ENCODE measurements at places on chromosomes 1 and 21.

DNA sequence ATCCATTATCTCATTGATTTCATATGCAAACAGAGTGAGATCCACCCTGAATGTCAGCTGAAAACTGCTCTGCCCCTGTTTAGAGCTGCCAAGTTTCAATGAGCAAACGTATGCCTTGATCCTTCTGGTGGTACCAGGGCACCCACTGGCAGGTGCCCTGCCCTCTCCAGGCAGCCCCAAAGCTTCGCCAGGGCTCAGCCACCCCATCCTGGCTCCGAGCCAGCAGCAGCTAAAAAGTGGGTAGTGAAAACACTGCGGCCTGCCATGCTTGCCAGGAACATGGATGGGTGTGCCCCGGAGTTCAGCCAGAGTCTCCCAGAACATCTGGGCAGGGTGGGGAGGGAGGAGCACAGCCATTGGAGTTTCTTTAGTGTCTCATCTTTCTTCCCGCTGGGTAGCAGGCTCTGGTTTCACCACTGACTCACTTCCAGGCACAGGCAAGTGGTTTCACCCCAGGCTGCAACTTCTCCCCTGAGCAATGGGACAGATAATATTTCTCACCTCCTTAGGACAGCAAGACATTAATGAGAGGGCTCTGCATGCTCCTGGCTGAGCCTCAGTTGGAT lies 8.1 kb upstream of the LMX1A start:
- DNase-seq = peak; percentile 72

- DNase-seq = no peak
These were observed 112.3 kb downstream of the HHAT start for GRCh38 chr1:210441028-210441427.

GRCh38 chr1:19370453-19371170 lies 58.5 kb downstream of the SLC66A1 start:
- no peak for DNase-seq

- no peak for DNase-seq
These were observed 153.2 kb downstream of the NTNG1 start for GRCh38 chr1:107293901-107294613.

DNA sequence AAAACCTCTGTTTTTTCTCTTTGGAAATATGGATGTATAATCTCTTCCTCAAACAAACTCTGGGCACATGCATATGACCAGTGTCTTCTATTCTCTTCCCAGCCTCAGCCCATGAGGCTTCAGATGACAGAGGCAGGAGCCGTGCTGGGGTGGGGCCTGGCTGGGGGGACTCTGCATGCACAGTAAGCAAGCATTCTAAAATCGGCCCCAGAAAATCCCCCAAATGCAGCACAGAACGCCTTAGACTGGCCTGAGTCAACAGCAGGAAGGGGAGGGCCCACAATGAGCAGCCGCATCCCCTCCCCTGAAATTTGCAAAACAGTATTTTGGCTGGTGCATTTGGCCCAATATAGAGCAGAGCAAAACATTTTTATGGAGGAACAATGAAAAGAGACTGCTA lies 47.8 kb downstream of the ITPKB start:
- no peak for DNase-seq

DNA sequence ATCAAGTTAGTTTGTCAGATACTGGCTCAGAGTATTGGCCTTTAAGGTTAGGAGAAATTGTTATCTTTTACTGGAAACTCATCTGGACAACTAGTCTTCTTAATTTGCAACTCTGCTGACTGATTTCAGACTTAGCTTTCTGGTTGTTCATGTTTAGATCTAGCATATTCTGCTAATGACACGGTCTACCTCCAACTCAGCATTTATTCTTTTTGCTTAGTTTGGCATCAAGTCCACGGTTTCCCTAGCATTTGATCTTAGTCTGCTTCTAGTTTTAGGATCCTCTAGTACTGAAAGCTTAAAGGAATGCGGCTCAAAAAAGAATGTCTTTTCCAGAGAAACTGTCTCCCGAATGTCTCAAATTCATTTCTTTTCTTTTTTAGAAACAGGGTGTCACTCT lies 75.6 kb upstream of the SLFNL1 start:
- no peak for DNase-seq

GRCh38 chr21:42096566-42096965 lies 25.4 kb downstream of the UMODL1 start:
- DNase-seq = no peak

DNA sequence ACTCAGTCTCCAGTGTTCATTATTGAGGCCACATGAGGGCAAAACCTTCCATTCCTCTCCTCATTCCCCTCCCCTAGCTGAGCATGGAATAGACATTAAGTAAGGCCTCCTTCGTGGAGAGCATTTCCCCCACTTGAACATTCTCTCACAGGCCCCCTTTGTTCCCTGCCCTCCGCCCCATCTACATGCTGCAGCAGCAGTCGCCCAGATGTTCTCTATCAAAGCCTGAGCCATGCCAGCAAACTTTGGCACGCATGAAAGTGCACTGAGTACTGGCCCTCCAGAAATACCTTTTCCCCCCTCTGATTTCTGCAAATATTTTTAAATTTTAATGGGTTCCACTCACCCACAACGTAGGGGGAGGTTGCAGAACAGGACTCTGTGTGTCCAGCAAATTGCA lies 20.9 kb upstream of the GORAB start:
- peak; percentile 65 for DNase-seq

DNA sequence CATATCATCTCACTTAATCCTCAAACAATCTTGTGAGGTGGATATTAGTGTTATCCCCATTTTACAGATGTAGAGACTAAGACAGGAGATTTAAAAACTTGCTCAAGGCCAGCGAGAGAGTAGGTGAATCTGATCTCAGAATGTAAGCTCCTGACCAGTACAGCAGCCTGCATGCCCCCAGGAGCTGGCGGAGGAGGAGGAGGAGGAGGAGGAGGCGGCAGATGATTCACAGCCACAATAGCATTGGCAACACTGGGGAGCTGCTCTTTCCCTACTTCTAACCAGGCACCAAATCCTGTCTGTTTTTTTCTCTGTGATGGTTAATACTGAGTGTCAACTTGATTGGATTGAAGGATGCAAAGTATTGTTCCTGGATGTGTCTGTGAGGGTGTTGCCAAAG lies 243.2 kb downstream of the ATG4C start:
- no peak for DNase-seq

DNA sequence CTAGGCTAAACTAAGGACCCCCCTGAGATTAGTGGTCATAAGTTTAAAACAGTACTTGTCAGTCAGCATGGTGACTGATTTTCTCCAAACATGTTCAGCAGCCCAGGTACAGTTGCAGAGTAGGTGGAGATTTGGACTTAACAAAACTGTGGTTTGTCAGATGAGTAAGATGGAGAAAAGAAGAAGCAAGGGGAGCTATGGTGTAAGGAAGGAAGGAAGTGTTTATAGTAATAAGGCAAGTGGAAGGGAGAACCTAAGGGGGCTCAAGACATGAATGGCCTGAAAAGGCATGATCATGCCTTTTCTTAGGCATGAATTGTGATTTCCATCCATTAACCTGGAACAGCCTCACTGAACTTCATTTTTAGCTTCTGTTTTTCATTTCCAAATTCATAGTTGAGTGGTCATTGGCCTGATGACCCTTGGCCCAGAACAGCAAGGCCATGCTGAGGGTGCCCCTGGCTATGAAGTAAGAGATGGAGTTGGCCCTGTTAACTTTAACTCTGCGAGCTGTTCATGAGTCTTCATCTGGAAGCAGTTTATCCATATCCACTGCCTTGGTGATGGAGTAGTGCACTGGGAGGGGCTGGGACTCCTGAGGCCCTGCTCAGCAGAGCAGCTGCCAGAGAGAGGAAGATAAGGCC lies 60.7 kb downstream of the LRRC8D start:
- no peak for DNase-seq

- DNase-seq = no peak
These were observed 43.2 kb upstream of the BACE2 start for GRCh38 chr21:41124641-41125201.

- DNase-seq = no peak
These were observed 170.0 kb upstream of the L1TD1 start for GRCh38 chr1:62024690-62025089.

DNA sequence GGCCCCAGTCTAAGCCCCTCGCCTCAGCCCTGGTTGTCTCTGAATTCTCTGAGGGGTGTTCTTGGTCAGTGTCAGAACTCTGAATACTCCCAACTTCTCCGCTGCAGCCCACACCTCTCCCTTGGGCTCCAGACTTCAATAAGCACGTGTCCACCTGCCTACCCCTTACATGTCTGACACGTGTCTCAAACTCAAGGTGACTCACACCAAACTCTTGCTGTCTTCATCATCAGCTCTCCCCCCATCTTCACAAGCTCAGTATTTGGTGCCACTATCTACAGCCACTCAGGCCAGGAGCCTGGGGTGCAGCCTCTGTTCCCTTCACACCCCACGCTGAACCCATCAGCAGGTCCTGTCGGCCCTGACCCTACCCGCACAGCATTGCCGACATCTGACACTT lies 18.8 kb upstream of the UBXN10 start:
- no peak for DNase-seq

DNA sequence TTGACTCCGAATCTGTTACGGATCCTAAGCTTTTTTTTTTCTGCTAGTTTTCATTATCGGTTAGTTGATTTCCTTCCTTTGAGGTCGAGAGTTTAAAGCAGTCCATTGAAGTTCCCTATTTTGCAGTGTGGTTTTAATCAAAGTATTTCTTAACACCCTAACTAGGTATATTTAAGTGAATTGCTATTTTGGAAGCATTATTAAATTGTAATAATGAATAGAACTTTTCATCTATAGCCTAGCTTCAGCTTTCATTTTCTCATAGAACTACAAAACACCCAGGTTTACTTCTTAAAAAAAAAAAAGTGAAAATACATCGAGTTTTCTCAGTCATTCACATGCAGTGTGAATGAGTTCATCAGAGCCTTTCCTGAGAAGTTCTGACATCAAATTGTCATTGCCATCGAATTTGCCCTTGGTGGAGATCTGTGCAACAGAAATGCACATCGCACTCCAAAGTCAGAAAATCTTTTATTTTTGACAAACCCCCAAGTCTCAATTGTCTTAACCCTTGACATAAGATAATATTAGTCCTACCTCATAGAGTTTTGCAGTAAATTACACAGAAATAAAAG lies 1.1 kb upstream of the LBR start:
- no peak for DNase-seq

DNA sequence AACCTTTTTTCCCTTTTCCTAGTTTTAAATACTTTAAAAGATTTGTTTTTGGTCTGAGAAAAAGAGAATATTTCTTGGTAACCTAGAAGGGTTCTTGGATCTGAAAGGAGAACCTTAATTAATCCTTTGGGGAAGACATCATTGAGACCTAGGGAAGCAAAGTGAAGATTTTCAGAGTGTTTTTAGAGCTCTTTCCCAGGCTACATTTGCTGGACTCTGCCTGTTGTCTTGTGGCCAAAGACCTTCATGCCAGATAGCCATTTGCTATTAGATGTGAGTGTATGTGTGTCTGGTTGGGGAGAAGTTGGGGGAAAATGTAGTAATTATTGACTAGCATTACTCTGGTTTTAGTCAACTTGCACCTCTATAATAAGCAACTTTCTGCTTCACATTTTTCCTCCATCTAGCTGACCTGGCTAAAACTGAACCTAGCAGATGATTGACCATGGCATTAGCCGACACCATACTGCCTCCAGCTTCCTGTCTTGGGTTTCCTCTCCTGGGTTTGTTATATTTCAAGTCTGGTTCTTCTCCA lies 239.1 kb downstream of the USP25 start:
- no peak for DNase-seq

DNA sequence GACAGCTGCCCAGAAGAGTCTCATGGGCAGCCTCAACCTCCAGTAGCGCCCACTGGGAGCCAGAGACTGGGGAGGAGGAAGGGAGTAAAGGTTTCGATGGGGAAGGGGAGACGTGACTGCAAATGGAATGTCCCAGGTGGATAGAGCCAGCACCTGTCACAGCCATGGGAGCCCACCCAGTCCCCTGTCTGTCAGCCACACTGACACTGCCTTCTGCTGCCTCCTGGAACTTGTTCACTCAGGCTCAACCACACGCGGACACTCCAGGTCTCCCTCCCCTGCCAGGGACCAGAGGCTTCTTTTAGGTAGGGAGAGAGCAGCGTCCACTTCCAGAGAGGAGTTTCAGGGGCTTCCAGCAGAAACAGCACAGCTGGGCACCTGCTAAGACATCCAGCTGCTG lies 346.3 kb downstream of the NPHP4 start:
- no peak for DNase-seq

- DNase-seq = no peak
These were observed 23.0 kb downstream of the LRRC3 start for GRCh38 chr21:44478124-44478800.

GRCh38 chr1:41493117-41493536 lies 8.6 kb upstream of the EDN2 start:
- peak; percentile 63 for DNase-seq

DNA sequence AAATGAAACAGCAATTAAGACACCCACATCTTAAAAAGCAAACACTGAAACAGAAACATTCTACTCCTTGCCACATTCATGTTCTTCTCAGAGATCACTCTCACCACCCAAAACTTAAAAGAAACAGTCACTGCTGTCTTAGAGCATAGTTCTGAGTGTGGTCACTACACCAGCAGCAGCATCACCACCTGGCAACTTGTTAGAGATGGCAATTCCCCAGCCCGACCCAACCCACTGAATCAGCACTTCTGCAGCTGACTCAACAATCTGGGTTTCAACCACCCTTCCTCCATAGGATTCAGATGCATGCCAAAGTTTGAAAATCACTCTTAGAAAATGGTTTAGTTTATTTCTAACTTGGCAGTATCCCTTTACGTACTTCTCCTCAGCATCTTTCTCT lies 126.1 kb downstream of the CDC42BPA start:
- DNase-seq = peak; percentile 90

DNA sequence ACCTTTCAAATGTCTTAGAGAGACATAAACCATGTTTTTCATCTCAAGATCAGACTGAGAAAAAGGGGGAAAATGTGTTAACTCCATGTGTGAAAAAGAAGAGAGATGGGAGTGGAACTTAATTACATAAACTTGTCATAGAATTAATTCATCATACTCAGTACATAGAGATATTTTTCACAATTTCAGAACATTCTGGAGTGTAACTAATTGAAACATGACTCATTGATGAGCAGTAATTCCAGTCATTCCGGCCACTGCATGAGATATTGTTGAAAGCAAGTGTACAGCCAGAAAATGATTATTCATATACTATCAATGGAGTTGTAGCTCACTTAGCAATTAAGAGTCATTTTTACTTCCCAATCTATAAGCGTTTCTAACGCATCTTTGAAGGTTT lies 739.3 kb downstream of the LTN1 start:
- no peak for DNase-seq

- DNase-seq = peak; percentile 26
These were observed 1.6 kb downstream of the DRAXIN start for GRCh38 chr1:11693024-11693590.

GRCh38 chr1:203177470-203178039 lies 1.9 kb upstream of the MYBPH start:
- no peak for DNase-seq

GRCh38 chr1:97047421-97047793 lies 325.8 kb downstream of the PTBP2 start:
- peak; percentile 22 for DNase-seq

All from fibroblast of the conjunctiva (primary cell).